ENCODE measurements at places on chromosomes 4 and X.
A peak's percentile ranks its signal among the peaks of the same experiment; 100 is the strongest.

- no peak for DNase-seq
These were observed 53.5 kb downstream of the PLAC1 start for GRCh38 chrX:134604701-134605311.

DNA sequence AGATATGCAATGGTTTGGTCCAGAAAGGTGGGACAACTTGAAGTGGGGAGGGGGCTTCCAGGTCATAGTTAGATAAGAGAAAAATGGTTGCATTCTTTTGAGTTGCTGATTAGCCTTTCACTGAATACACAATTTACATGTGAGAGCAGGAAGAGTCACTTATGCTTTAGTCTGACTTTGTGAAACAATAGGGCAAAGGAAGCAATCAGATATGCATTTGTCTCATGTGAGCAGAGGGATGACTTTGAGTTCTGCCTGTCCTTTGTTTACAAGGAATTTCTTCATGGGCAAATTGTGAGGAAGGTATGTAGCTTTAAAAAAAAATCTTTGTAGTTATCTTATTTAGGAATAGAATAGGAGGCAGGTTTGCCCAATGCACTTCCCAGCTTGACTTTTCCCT lies 12.9 kb downstream of the SMIM9 start:
- no peak for DNase-seq

DNA sequence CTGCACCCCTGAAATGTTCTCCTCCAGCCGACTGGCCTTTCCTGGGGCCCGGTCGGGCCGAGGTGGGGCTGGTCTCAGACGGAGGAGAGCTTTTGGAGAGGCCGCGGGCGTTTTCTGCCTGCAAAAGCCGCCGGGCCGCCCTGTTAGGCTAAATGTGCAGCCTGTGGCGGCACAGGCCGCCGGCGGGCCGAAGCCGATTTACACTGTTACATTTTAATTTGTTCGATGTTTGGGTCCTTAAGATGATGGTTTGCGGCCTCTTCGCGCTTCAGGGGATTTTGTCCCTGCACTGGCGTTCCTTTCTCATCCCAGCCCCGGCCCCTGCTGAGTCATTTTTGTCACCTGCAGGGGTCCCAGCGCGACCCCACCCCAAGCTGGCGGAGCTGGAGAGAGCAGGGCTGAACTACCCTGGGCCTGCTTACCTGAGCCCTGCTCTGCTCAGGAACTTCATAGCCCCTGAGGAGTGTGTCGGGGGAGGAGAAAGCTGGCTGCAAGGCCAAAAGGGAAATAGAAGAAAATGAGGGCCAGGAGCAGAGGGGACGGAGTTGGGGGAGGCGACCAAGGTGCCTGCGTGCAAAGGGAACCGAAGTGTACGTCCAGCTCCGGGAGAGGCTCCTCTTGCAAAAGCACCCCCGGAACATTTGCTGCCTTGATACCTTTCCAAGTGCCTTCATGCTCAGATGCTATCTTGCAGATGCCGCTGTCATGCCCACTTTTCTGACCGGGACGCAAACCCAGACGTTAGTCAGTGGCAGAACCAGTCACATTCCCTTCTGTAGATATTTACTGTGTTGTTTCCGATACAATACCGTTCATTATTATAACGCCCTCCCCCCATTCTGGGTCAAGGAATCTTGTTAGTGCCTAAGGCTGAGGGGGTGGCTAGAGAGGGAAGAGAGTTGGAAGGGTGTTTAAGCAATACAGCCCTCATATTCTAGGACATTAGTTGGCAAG lies 977 bp upstream of the RBBP7 start:
- peak; percentile 38 for DNase-seq

DNA sequence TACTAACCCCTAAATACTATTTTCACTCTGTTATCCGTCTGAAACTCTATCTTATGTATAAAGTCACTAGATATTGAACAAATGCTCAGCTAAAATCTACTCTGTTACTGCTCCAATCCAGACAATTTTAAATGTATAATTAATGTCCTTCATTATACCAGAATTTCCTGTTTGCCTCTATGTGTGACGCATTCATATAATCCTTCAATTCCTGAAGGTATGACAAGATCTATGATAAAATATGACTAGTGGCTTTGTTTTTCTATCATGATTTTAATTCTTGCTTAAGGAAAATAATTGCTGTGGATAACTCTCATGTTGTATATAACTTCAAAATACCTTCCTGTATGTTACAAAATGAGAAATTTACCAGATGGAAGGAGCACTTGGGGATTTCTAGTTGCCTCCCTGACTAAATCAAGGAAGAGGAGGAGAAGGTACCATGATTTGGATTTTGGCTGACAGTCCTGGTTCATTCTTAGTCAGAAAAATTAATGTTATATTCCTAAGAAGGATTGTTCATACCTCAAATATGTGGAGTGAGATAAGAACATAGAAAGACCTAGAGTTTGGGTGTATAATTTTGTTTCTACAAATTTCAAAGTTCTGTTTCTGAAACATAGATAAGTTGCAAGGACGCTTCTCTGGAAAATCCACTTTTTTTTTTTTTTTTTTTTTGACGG lies 4.9 kb downstream of the CXCL6 start:
- no peak for DNase-seq

GRCh38 chr4:128835498-128836222 lies 26.2 kb downstream of the JADE1 start:
- no peak for DNase-seq

- no peak for DNase-seq
These were observed at the start of gene COL25A1 for GRCh38 chr4:109302361-109303139. TSS of gene COL25A1 (minus strand) at chr4:109302658.

DNA sequence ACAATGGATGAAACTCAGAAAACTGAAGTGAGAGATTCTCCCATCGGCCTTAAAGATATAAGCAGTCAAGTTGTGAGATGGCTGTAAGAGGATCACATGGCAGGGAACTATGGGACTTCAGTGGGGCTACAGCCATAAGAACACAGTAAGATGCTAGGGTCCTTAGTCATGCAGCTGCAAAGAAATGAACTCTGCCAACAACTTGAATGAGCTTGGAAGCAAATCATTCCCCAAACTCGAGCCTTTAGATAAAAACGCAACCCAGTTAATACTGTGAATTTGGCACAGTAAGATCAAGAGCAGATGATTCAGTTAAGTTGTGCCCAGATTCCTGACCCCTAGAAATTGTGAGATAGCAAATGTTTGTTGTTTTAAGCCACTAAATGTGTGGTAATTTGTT lies 117.3 kb downstream of the FAM13A start:
- no peak for DNase-seq

DNA sequence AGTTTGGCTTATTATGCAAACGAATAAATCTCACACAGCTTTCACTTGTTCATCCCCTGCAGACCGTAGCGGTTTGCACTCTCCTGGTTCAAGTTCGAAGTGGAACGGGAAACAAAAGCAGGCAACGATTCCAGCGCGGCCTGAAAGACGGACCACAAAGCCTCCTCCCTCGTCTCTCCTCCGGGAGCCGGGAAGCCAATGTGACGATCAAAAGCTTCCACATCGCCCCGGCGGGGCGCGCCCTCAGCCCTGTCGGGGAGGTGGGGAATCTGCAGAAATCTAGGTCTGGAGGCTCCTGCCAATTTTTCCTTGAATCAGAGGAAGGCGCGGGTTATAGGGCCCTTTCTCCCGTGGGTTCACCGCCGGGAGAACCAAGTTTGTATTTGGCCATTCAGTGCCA lies 16.9 kb upstream of the ZIC3 start:
- DNase-seq: no peak

GRCh38 chr4:165872461-165873297 lies at the start of gene TLL1:
TSS of gene TLL1 (plus strand) at chr4:165873237. CDS start at chr4:165873905, 668 bp downstream.
- no peak for DNase-seq

DNA sequence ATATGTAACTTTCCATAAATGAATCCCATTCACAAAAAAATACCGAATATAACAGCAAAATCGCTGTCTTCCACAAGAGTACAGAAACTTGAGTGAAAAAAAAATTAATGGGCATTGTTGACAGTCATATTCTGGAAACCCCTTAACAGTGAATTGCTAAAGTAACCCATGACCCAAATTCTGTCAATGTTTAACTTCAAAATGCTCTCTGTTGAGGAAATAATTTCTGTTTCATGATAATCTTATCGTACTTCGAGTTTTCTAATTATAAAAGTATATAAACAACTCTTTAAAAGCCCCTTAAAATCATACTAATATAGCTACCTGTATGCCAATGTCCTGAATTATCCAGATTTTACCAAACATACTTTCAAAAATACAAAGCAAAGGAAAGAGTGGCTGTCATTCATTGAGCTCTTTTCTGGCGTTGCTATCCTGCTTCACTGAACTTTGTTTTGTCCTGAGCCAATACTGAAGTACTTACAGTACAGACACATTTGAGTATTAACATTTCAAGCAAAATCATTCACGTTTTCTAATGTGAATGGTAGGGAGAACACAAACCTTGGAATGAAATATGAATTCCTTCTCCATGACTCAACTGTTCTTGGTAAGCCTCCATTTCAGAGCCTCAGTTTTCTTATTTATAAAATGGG lies 2.4 kb downstream of the XAGE3 start:
- DNase-seq: no peak

DNA sequence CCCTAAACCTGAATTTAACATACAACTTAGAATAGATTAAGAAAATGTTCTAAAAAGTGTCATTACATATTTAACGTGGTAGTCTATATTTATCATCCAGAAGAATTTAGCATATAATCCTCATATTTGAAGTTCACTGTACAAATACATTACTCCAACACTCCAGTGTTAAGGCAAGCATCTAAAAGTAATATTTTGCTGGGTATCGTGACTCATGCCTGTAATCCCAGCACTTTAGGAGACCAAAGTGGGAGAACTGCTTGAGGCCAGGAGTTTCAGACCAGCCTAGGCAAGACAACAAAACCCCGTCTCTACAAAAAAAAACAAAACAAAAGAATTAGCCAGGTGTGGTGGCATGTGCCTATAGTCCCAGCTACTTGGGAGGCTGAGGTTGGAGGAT lies 24.8 kb downstream of the LRBA start:
- DNase-seq: no peak

DNA sequence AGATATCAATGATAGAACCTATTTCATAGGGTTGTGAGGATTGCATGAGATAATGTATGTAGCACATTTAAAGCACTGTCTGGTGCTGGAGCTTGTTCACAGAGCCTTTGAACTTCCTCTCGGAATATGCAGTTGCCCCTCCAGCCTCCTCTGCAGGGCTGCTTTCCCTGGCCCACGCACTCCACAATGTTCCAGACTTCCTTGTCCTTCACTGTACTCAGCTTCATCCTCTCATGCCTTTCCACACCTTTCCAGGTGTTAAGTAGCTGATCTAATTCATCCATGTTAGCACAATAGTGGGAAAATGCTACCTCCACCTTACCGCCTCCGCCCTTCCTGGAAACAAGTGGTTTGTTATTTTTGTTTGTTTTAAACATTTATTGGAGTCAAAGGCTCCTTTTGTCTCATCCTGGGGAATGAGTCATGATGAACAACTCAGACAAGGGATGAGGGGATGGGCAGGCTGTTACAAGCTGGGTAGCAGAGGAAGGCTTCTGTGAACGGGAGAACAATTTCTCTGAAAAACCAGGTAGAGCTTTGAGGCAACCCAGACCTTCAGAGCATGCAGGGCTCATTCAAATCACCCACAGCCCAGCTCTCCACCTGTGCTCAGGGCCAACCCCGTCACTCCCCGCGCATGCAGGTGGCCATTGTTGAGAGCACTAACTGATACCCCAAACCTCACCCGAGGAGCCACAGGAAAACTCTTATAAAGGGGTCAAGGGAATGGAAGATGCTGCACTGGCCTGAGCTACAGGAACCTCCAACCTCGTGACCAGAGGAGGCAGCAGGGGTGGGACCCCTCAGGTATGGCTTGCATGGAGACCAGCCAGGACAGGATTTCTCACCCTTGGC lies 84.9 kb upstream of the TBL1X start:
- DNase-seq: no peak

- no peak for DNase-seq
These were observed 40.5 kb upstream of the HSD17B10 start for GRCh38 chrX:53474707-53475106.

GRCh38 chrX:14013054-14013453 lies 16.6 kb downstream of the GEMIN8 start:
- no peak for DNase-seq

DNA sequence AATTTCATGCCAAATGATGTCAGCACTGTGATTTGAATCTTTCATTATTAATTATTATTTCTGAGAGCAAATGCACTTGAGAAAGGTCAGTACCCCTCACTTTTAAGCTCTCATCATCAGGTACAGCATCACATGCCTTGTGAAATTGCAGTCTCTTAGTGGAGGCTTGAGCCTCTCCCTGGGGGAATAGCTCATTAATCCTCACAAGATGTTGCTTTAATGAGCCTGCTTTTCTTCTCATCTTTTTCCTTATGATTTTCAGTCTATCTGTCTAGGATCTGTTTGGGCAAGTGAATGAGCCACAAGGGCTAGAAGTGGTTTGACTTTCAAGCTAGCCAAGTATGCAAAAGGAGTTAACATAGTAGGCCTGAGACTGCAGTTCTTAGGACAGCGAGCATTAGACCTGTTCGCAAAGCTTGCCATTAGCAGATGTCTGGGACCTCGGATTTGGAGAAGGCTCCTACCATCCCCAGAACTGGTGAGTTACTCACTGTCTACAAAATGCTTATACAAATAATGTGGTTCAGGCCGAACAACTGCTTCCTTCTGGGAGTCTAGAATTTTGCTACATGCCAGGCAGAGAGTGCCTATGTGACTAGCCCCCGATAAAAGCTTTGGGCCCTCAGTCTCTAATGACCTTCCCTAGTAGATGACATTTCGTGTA lies 174.5 kb downstream of the IL15 start:
- DNase-seq: no peak

- no peak for DNase-seq
These were observed 39.4 kb upstream of the RHOH start for GRCh38 chr4:40157436-40157835.

- no peak for DNase-seq
These were observed 209.9 kb upstream of the ETNPPL start for GRCh38 chr4:108972613-108973283.

DNA sequence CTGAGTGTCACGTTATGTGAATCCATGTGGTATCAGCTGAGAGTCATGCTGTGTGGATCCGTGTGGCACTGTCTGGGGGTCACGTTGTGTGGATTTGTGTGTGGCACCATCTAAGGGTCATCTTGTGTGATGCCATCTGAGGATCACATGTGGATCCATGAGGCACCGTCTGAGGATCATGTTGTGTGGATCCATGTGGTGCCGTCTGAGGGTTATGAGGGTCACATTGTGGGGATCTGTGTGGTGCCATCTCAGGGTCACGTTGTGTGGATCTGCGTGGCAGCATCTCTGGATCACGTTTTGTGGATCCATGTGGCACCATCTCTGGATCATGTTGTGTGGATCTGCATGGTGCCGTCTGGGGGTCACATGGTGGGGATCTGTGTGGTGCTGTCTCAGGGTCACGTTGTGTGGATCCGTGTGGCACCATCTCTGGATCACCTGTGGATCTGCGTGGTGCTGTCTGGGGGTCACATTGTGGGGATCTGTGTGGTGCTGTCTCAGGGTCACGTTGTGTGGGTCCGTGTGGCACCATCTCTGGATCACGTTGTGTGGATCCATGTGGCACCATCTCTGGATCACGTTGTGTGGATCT lies 6.9 kb downstream of the PDE6B start:
- no peak for DNase-seq

DNA sequence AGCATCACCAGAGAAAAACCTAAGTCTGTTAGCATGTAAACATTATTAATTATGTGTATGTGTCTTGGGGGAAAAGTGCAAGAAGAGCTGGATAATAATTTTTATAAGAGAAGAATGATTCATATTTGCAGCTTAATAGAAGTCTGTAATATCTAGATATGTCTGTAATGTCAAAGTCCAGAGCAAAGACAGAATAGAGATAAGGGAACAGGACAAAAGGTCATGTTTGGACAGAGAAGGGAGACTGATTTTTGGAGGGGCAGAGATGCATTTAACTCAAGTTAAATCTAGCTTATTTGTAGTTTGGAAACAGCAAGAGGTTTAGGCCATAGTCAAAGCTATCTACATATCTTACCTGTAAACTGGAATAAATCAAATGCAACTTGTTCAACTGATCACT lies 61.2 kb downstream of the MAGED1 start:
- no peak for DNase-seq
